M059J (cell line): ENCODE measurements at places on chromosomes 5 and 9. TPM values are rescaled to one million over a fixed set of nuclear protein-coding genes. Genes with fewer than 3 reads are reported as not detected.

Gene FAM219A
- total RNA-seq: 14.6 and 31.1 TPM in 2 replicates

Gene CCDC187
- total RNA-seq: not detected in 2 replicates

Gene SMIM27
- total RNA-seq: 6.5 and 13.4 TPM in 2 replicates

- DNase-seq: no peak
These were observed 127.5 kb upstream of the WWC1 start for GRCh38 chr5:168163966-168164365.

DNA sequence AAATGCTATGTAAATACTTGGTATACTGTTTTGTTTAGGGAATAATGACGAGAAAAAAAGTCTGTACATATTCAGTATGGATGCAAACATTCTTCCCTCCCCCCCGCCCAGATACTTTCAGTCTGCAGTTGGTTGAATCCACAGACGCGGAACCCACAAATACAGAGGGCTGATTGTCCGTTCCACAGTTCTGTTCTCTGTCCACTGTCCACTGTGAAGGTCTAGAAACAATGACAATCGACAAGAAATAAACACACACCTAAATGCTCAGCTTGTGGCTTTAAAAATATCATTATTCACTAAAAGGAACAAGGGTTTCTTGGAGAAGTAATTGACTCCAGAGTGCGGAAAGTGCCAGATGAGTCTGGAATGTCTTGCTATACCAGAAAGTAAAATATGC lies 109.1 kb downstream of the TMEM161B start:
- DNase-seq: no peak

- no peak for DNase-seq
These were observed 51.1 kb downstream of the KLHL3 start for GRCh38 chr5:137684761-137685160.

GRCh38 chr5:35212122-35212982 lies 17.9 kb downstream of the PRLR start:
- DNase-seq: no peak

- peak; percentile 74 for DNase-seq
These were observed 193.5 kb downstream of the PLK2 start for GRCh38 chr5:58266402-58266801.

- peak; percentile 27 for DNase-seq
These were observed 635.4 kb downstream of the NR2F1-AS1 start for GRCh38 chr5:92945605-92946097.
